GM12878 (cell line): ENCODE measurements at places on chromosomes 7 and 10.

GRCh38 chr7:17781491-17782215, 158.6 kb downstream of the SNX13 start:
- no peak for DNase-seq

- no peak for DNase-seq
These were observed 94.2 kb upstream of the IGFBP3 start for GRCh38 chr7:46015107-46015868.

DNA sequence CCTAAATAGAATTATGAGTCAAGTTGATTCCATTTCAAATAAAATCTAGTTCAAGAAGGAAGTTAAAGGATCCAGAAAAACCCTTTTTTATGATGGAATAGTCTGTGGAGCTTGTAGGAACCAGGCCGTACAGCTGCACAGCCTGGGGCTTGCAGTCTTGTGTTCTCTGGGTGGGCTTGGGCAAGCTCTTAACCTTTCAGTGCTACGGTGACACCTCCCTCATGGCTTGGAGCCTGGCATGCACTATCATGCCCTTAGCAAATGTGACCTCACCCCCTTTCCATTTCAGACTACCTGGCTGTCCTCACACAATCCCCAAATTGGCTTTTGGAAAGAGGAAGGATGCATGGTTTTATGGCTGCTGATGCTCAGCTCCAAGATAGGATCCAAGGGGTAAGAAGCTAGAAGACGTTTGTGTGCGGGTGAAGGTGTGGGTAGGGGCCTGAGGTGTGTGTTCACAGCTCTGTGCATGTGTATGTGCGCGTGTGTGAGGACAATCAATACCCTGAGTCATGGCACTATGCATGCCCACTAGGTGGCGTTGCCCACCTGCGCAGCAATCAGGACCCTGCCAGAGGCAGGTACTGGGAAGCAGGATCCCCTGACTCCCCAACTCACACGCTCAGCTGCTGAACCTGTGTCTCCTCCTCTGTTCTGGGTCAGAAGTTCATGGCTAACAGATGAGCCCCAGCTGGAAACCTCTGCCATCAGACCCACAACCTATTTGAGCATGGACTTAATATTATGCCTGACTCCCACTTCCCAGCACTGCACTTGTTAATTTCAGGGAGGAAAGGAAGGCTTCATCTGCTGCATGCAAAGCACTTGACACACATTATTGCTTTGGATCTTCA, 113.4 kb downstream of the PTPN20 start:
- DNase-seq: peak; percentile 16

DNA sequence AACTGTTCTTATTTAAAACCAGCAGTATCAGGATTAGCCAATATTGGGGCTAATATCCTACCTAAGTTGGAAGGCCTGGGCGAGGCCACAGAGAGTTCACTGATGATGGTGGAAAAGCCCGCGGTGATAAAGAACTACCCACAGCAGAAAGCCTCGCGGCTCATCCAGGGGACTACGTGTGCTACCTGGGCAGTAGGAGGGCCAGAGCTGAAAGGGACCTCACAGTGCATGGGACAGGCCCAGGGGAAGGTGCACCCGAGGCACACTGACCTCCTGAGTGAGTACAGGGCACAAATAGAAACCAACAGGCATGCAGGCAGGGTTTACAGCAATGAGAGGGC, 1.4 kb downstream of the WDR86 start:
- no peak for DNase-seq

GRCh38 chr7:24572393-24572996, 757 bp upstream of the PALS2 start:
- no peak for DNase-seq

GRCh38 chr10:71754562-71754961, 18.8 kb downstream of the VSIR start:
- no peak for DNase-seq

- DNase-seq: no peak
These were observed 176.4 kb downstream of the AHR start for GRCh38 chr7:17474724-17475344.
